ENCODE measurements at places on chromosomes 5 and 9. TPM values are rescaled to one million over a fixed set of nuclear protein-coding genes. Genes with fewer than 3 reads are reported as not detected.

The SPINK6 gene
- not detected for total RNA-seq

The FRRS1L gene
- 2.3 TPM for total RNA-seq

The FAF2 gene
- total RNA-seq: 86.6 TPM

DNA sequence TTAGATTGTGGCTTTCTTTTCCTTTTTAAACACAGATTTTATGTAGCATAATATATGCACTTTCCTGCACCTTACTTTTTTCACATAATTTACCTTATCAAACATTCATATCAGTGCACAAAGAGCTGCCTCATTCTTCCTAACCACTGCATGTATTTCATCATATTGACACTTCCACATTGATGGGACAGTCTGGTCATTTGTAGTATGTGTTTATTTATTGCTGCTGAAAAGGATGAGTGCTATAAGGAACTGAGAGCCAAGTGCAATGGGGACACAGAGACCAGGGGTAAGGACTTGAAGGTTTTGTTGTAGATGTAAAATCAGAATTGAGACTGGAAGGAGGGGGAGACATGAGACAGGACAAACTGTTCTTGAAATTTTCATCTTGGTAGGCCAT lies 193.8 kb downstream of the SMARCA2 start:
- no peak for DNase-seq

GRCh38 chr5:154817815-154818214 lies 32.6 kb downstream of the FAXDC2 start:
- DNase-seq: no peak

- DNase-seq: no peak
These were observed 26.9 kb downstream of the PPP3R2 start for GRCh38 chr9:101567725-101568350.

Measured in Panc1 (cell line).